ENCODE measurements at places on chromosomes 16 and 17.
A peak's percentile ranks its signal among the peaks of the same experiment; 100 is the strongest.

DNA sequence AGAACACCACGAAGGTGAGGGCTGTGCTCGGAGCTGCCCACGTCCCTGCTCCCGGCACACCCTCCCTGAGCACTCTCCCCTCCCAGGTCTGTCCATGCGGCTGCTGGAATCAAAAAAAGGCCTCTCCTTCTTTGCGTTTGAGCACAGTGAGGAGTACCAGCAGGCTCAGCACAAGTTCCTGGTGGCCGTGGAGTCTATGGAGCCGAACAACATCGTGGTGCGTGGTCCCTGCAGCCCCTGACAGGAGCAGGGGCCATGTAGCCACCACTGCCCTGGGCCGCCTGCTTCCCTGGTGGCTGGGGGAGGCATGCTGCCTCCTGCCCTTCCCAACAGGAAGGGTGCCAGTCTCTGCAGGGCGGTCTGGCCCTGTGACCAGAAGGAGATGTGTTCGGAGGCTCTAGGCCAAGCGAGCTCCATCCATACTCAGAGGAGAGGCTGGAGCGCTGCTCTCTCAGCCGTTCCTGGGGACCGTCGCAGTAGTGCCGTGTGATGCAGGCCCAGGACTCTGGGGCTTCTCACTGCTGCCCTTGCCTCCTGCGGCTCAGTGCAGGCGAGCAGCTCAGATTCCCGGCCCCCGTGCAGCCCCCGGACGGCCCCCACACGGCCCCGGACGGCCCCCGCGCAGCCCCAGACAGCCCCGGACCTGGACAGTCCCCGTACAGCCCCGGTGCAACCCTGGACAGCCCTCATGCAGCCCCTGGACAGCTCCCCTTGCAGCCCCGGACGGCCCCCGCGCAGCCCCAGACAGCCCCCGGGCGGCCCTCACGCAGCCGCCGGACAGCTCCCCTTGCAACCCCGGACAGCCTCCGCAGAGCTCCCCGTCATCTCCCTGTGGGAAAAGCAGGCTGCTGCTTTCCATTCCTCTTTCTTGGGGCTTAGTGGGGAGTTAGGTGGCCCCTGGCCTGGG is 20.5 kb downstream of the TCF25 start:
- DNase-seq: no peak

DNA sequence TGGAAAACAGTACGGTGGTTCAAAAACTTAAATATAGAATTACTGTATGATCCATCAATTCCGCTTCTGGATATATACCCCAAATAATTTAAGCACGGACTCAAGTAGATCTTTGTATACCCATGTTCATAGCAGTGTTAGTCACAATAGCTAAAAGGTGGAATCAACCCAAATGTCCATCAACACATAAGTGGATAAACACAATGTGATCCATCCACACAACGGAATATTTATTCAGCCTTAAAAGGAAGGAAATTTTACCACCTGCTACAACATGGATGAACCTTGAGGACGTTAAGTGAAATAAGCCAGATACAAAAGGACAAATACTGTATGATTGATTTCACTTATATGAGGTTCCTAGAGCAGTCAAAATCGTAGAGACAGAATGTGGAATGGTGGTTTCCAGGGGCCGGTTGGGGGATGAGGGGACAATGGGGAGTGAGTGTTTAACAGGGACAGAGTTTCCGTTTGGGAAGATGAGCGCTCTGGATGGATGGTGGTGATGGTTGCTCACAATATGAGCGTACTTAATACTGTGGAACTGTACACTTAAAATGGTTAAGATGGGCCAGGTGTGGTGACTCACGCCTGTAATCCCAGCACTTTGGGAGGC is 5.4 kb upstream of the RNF222 start:
- no peak for DNase-seq

- peak; percentile 85 for DNase-seq
These were observed 21.1 kb upstream of the SPATA32 start for GRCh38 chr17:45282683-45283644.

DNA sequence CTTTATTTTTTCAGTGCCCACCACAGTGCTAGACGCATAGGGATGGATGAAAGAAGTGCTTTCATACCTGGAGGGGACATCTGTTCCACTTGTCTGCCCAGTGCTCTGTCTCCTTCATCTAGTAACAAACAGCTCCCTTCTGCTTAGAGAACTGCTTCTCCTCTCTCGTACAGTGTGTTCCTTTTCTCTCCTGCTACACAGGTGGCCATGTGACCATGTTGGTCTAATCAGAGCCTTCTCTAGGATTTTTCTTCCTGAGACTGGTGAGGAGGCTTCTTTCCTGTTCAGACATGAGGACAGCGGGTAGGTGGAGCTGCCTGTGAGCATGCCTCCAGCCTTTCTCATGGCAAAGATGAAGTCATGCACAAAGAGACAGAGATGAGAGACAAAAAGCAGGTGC is 182.7 kb downstream of the TMEM132E start:
- DNase-seq: no peak

GRCh38 chr17:61160204-61160603 is 239.4 kb upstream of the TBX2 start:
- DNase-seq: no peak

DNA sequence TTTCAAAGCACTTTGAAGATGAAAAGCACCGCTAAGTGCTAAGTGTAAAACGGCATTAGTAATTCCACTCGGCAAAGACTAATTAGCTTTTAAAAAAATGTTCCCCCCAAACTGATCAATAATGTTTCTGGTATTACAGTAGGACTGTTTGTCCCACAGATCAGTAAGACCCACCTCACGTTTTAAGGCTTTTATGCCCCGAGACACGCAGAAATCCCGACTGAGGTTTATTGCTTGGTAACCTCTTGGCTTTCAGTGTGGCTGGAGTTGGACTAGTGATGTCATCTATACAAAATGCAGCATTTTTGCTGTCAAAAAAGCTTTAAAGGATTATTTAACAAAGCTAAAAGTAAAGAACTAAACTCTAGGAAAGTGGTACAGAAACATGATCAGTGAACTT is 414.6 kb upstream of the PSMD7 start:
- DNase-seq: no peak

- DNase-seq: no peak
These were observed 3.1 kb upstream of the MRPS23 start for GRCh38 chr17:57852955-57853328.

DNA sequence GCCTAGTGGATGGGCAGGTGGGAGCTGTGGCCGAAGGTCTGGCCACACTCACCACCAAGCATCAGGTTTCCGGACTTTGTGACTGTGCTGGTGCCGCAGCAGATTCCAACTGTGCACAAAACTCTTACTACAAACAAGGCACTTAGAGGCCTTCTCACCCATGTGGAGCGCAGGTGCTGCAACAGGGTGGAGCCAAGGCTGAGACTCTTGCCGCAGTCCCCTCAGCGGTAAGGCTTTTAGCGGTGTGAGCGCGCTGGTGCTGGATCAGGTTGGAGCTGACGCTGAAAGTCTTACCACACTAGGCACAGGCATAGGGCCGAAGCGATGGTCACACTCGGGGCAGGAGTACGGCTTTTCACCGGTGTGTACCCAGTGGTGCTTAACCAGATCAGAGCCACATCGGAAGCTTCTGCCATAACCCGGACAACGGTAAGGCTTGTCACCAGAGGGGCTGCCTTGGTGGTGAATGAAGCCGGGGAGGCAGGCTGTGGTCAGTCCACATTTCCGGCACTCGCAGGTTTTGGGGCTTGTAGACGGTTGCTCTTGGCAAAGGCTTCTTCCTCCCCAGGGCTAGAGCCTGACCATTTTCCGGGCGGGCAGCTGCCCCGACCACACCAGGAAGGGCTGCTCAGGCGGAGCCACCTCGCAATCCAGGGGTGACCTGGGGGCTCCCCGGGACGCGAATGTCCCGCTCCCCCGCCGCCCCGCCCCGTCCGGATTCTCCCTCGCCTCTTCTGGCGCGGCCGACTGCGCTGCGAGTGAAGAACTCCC is 1.0 kb upstream of the ARMC5 start:
- DNase-seq: peak; percentile 67

DNA sequence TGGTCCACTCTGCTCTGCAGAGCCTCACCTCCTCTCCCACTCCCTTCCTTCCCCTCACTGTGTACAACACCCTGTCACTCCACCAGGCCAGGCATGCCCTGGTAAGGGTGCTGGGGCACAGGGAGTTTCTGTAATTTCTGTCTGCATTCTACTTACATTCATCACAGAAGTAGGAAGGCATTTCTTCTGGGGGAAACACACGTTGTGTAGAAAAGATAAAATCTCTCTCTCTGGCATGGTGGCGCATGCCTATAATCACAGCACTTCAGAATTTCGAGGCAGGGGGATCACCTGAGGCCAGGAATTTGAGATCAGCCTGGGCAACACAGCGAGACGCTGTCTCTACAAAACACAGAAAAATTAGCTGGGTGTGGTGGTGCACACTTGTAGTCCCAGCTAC is 27.0 kb downstream of the WNT3 start:
- DNase-seq: no peak

- DNase-seq: no peak
These were observed 14.6 kb upstream of the CCDC154 start for GRCh38 chr16:1458977-1459341.

DNA sequence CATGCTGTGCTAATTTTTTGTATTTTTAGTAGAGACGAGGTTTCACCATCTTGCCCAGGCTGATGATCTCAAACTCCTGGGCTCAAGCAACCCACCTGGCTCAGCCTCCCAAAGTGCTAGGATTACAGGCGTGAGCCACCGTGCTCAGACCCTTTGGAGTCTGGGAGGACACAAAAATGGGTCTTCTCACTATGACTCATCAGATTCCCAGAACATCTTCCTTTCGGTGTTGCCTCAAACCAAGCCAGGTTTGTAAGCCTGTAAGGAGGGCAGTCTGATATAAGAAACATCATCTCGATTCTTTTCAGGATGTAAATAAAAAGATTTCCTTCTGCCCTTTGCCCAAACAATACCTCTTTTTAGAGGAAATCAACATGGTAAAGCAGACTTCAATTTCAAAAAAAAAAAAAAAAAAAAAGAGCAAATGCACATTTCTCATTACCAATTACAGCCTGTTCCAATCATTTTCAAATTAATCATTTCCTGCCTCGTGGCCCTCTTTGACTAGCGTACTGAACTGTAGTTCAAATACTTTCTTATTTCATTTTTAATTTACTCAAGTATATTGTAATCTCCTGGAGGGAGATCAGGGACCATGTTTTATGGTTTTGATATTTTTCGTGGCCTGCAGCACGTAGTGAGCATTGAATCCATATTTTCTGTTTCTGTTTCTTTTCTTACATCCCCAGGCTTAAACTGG is 409.6 kb downstream of the GRIN2A start:
- no peak for DNase-seq

DNA sequence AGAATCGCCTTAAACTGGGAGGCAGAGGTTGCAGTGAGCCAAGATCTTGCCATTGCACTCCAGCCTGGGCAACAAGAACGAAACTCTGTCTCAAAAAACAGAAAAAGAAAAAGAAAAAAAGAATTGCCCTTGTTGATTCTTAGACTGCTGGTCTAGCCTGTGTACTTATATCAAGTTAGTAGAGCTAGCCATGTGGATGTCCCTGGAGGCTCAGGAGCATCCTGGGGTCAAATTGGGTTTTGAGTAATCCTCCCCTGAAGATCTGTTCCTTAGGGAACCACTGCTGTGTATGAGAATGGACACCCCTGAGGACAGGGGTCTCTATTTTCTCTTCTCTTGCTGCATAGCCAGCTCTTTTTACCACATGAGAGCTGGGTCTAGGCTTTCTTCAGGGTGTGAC is 21.5 kb downstream of the SLC7A6OS start:
- DNase-seq: no peak

- DNase-seq: no peak
These were observed 8.7 kb downstream of the CORO7 start for GRCh38 chr16:4407543-4408322.

- DNase-seq: no peak
These were observed 1.1 kb downstream of the TOX3 start for GRCh38 chr16:52545898-52546266.

DNA sequence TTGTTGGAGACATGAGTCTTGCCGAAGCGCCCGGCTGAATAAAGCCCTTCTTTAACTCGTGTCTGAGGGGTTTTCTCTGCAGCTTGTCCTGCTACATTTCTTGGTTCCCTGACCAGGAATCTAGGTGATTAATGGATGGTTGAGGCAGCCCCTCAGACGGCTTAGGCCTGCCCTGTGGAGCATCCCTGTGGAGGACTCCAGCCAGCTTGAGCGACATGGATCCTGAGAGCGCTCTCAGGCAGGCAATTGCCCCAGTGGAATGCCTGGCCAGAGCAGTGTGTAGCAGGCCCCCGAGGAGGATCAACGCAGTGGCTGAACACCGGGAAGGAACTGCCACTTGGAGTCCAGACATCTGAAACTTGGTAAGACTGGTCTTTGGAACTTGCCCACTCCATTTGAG is 17.3 kb upstream of the ENDOV start:
- no peak for DNase-seq

DNA sequence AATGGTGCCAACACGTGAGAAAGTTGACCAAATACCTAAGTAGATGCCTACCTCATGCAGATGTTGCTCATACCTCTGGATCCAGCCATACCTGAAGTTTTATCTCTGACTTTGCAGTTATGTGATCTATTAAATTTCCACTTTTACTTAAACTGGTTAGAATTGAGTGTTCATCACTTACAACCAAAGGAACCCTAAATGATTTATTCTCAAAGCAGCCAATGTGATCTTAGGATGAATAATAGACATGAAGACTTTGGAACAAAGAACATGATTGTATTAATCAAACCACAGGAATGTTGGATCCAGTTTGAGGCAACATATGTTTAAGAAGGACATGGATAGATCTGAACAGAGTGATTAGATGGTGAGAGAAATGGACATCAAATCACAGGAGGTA is 68.7 kb downstream of the IRX6 start:
- DNase-seq: no peak

DNA sequence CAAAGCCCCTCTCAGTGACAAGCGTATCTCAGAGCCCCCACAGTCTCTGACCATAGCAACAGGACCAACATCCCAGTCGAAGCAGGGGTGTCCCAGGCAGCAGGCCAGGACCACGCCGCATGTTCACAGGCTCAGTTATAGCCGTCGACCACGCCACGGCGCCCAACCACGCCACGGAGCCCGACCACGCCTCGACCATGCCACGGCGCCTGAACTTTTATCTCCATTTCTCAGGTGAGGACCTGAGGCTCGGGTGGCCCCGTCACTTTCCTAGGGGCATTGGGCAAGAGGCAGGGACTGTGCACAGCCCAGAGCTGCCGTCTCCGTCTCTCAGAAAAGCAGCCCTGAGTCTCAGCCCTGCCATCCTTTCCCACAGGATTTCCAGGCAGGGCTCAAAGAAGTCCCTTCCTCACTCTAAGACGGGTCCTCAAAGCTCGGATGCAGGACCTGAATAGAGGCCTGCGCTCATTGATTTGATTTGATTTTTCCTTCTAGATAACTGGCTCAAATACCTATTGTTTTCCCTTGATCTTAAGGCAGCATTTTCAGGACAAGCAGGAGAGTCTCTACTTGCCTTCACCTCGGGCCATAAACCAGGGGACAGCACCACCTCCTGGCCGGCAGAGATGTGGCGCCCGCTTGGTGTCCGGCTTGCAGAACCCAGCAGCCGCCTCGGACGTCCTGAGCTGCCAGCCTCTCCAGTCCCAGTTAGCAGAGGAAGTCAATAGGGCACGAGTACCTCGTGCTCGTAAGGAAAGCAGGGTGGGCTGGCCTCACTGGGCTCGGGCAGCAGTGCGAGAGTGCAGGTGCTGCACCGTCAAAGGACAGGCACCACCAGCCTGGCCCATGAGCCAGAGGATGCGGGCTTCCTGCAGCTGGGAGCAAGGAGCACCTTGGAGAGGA is 38.8 kb downstream of the C16orf95 start:
- peak; percentile 82 for DNase-seq

- peak; percentile 2 for DNase-seq
These were observed 459.9 kb upstream of the MAF start for GRCh38 chr16:80060470-80060869.

- no peak for DNase-seq
These were observed 41.3 kb upstream of the ATP2A3 start for GRCh38 chr17:4005296-4006164.

- peak; percentile 43 for DNase-seq
These were observed 968 bp downstream of the RIPOR1 start for GRCh38 chr16:67529582-67530012.

All from iris pigment epithelial cell (primary cell).